ENCODE measurements at places on chromosomes 11 and 22.

- DNase-seq = no peak
Observed at GRCh38 chr11:94826415-94826814, 58.3 kb downstream of the AMOTL1 start.

DNA sequence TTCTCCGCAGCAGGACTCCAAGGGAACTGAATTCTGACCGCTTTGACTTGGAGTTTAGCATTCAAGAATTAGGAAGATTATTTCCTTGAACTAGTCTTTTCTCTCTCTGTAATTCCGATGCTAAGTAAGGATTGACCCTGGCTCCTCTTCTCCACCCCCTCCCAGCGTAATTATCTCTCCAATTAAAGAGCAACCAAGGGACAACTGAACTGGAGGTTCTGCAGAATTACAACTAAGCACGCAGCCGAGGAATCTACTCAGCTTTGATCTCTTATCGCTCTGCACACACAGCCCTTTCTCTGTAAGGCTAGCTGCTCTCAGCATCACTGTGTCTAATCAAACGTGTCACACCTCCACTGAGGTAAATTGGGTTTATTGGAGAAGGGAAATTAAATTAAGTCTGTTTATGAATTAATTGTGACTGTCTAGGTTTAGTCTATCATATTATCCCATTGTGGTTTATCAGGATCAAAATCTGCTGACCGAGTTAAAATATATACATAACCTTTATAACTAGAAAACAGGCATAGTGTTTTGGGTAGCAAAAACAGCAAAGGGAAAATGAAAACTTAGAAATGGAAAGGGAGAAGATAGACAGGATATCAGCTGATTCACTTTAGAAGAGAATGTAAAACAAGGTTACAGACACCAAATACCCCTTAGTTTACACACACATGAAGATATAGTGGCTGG is 241.3 kb upstream of the LARGE1 start:
- DNase-seq = no peak

DNA sequence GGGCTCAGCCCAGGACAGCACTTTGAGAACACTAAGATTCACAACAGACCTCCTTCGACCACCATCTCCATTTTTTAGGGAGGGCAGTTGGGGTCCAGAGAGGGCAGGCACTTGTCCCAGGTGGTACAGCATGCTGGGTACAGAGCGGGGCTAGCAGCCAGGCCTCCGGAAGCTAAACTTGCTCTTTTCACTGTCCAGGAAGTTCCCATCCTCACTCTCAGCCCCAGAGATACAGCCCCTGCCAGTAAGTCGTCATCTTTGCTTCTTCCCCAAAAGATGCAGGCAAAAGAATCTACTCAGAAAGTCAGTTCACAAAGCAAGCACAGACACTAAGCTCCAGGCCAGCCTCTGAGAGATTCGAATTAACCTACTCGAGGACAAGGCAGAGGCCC is 6.7 kb upstream of the RAB3IL1 start:
- no peak for DNase-seq

- no peak for DNase-seq
Observed at GRCh38 chr22:46569055-46569847, 31.8 kb upstream of the CELSR1 start.

- DNase-seq = peak; percentile 57
Observed at GRCh38 chr11:68338051-68338780, 25.8 kb downstream of the LRP5 start.

DNA sequence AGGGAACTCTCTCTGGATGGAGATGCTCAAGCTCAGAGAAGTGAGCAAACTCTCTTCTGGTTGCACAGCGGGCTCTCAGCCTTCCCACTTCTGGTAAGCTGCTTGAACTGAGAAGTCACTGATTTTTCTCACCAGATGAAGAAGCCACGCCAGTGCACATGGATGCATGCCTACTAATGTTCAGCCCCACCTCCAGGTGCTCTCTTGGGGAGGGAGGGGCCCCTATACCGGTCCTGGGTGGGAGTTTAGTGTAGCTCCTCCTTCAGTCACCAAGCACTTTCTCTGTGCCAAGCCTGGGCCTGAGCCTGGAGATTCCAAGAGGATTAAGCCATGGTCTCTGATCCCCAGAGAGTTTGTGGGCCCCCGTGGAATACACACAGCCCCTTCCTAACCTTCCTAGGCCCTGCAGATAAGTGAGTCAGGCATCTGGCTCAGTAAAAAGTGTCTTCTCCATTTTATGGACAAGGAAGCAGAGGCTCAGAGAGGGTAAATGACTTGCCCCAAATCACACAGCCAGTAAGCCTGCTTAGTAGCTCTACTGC is 142.2 kb downstream of the ST3GAL4 start:
- DNase-seq = no peak

- peak; percentile 87 for DNase-seq
Observed at GRCh38 chr11:58905721-58906547, 33.4 kb upstream of the GLYATL1 start.

GRCh38 chr11:127050186-127050585 is 49.6 kb upstream of the KIRREL3 start:
- no peak for DNase-seq

GRCh38 chr11:102187416-102188151 is 77.3 kb downstream of the YAP1 start:
- DNase-seq = peak; percentile 48

Data from iris pigment epithelial cell (primary cell).